Hematopoietic multipotent progenitor cell treated with erythropoietin and hydrocortisone succinate and interleukin-3 and kit ligand, for 8 days (in vitro differentiated cells): ENCODE measurements at places on chromosomes 12 and 14.

GRCh38 chr14:91232052-91232451 is 12.5 kb downstream of the GPR68 start:
- DNase-seq, result no peak

- DNase-seq, result no peak
Measured at GRCh38 chr14:37213016-37213415, 15.3 kb downstream of the MIPOL1 start.

- no peak for DNase-seq
Measured at GRCh38 chr12:130619385-130620001, 96.6 kb downstream of the RIMBP2 start.

DNA sequence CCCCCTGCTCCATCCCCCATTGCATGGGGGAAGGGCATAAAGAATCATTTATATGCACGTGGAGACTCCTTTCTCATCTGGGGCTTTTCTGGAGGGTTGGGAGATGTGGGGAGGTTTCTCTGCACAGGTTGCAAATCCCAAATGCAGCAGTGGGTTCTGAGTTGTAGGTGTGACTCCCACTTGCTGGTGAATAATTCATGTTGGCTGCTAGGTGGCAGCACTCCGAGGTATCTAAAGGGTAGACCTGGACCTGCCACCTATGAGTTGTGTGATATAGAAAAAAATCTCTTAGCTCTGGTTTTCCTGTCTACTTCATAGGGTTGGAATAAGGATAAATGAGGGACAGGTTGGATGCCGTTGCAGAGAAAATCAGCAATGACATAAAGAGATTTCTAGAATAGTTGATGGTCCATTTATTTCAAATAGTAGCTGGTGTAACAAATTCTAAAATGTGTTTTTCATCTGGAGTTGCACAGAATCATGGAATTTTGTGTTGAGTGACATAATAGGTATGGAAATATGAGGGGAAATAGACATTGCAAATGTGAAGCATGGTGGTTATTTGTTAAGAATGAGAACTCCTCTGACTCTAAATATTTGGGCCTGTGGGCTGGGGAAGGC is 4.6 kb downstream of the MARCHF9 start:
- DNase-seq, result peak; percentile 60

DNA sequence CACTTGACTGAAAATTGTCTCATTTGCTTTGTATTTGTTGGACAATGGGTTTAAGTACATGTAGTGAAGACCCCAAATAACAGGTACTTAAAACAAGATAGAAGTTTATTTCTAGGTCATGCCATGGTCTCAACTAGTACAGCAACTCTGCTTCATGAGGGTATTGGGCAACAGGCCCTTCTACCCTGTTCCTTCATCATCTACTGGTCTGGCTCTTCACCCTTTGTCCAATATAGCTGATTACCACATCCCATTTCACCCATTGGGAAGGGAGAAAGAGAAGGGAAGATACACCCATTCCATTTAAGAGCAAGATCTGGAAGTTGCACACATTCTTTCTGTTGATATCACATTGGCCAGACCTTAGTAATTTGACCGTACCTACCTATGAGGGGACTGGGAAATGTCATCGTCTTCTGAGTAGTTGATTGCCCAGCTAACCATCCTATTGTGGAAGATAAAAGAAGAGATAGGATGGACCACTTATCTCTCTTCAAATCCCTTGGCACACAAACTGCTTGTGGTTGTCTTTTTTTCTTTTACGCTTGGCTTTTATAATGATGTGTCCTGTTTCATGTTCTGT is 104.6 kb downstream of the DIP2B start:
- no peak for DNase-seq

DNA sequence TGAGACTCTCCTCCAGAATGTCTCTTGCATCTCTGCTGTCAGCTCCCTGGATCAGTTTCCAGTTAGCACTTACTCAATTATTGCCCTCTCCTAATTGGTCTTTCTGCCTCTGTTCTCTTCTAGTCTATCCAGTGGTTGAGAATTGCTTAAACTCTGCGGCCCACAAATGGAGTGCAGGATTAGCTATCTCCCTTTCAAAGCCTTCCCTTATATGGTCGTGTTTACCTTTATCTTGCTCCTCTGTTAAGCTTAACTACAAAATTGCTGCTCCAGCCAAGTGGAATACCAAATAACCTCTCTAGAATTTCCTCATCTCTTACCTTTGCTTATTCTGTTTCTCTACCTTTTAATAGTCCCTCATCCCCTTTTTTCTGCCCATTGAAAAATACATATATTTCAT is 132.7 kb downstream of the NRXN3 start:
- DNase-seq, result no peak

DNA sequence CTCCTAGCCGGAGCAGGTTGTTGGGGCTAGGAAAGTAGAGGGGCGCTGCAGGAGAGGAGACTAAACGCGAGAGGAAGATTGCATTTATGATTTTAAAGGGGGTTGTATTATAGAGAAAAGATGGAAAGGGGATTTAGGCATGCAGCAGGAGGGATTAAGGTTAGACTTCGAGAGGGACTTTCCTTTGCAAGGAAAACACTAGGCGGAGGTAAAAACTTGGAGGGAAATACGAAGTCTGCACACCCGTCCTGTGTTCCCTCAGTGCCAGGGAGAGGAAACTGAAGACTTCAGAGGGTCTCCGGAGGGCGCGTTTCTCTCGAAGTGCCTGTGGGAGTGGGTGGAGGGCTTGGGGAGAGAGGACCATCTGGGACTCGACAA is 420 bp upstream of the PPP1R1A start:
- no peak for DNase-seq

- DNase-seq, result no peak
Measured at GRCh38 chr12:65725376-65725775, 98.9 kb upstream of the HMGA2 start.

DNA sequence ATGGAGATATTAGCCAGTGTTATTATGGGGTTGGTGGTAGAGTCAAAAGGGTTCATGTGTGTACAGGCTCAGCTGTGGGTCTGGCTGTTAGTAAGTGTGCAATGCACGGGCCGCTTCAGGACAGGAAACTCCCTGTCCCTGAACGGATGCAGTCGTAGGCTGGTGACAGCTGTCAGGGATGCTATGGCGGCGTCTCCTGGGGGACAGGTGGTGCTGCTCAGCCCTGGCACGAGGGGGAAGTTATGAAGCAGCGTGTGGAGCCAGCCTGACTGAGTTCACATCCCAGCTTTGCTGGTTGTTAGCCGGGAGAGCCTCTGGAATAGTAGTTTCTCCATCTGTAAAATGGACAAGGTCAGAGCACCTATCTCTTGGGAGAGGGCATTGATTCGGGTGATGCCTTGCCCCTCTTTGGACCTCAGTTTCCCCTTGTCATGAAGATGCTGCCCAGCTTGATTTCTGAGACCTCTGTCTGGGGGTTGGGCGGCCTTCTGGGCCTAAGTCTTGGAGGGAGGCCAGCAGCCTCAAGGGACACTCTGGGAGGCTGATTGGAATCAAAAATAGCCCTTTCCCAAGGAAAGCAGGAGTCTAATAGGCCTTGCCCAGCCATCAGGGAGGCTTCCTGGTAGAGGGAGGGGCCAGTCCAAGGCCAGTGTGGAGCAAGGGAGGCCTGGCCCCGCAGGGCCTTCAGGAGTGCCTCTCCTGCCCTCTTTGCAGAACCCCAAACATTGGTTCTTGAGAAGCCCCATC is 7.1 kb downstream of the ASB2 start:
- no peak for DNase-seq

DNA sequence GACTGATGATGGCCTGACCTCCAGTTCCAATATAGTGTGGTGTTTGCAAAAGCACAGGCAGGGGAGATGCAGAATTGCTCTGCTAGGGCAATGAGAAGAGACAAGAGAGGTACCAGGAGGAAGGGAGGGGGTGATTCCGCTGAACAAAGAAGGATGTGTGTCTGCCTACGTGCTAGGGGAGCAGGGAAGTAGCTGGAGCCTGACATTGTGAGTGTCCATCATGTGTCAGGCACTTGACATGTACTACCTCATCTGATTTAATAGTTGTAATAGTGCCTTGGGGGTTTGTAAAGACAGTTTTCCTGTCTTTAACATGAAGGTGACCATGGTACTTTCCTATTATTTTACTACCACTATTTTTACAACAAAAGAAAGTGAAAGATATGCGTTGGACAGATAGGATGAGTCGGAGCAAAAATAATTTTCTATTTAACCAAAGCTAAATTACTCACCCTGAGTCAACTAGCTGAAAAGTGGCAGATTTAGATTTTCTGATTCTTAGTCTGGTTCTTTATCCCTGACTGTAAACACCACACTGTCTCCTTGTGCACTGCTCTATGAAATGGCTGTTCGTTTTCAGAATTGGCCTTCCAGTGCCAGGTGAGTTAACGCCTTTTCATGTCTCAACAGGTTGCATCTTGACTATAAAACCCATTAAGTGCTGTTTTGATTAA is 33.7 kb upstream of the TEAD4 start:
- DNase-seq, result no peak

GRCh38 chr12:112126000-112126438 is 659 bp downstream of the TRAFD1 start:
- no peak for DNase-seq

DNA sequence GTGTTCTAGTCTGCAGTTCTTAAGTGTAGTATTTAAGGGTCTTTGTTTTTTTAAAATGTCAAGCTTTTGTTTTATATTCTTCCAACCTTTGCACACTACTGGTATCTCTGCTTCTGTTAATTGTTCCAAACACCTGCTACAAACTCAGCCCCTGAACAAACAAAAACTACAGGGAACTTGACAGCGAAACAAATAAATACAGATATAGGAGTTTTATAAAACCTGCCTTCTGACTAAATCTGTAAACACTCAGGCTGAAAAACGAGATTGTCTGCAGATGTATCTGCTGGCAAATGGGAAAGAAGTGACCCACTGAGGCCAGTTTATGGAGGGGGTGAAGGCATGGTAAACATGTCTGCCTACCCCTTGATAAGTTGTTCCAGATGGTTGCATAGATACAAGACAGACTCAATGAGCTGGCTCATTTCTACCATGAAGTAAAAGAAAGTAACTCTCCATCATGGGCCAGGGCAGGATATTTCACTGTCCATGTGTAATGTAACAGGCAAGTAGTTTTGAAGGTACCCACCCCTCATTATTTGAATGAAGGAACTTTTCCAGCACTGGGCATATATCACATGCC is 75.6 kb downstream of the LMO3 start:
- DNase-seq, result no peak

DNA sequence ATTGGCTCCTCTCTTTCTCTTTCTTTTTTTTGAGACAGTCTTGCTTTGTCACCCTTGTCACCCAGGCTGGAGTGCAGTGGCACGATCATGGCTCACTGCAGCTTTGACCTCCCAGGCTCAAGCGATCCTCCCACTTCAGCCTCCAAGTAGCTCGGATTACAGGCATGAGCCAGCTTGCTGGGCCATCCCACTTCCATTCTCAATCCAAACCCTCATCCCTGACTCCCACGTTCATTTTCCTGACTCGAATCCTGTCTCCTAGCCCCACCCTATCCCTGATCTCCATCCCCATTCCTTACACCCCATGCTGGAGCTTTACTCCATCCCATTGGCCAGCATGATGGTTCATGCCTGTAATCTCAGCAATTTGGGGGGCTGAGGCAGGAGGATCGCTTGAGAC is 7.8 kb downstream of the SPRYD4 start:
- no peak for DNase-seq

DNA sequence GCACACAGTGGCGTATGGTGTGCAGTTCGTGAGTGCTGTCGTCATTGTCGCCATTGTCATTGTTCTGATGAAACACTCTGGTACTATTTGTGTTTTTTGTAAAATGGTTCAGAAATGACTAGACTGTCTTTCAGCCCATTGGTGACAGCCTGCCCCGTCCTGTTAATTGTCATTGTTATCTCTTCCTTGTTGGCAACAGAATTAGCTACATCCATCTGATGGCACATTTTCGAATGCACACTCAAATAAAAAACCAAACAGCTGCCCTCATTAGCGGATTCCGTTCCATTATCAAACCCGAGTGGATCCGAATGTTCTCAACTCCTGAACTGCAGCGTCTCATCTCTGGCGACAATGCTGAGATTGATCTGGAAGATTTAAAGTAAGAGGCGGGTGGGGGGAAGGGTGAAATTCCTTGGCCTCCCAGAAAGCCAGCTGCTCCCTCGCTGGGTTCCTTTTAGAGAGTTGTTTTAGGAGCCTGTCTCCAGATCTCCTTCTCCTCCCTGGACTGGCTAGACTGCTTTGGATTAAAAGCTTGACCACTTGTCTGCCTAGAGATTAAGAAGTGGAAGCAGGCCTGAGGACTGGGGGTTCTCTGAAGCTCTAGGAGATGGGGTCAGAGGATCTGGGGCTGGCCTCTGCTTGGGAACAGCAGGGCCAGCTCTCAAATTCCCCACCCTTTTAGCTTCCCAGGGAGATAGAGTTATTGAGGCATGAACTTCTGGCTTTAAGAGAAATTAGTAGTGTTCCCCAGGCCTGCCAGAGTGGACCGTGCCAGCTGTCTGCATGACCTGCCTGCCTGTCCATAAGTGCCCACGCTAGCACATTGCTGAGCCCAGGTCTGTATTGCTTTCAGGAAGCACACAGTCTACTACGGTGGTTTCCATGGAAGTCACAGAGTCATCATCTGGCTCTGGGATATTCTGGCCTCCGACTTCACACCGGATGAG is 43.3 kb downstream of the MMAB start:
- no peak for DNase-seq

DNA sequence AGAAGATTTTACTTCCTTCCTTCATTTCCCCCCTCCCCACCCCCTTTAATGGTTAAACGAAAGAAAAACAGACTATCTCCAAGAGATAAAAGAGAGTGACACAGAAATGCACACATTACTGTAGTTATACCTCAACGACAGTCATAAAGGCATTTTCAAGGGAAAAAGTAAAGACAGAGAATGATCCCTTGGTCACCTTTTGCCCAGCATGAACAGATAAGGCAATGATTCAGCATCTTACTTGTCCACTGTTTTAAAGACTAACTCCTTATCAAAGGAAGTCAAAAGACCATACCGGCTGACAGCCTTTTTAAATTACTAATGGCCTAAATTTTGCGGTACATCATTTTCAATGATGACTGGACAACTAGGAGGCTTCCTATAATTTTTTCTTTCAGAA is 326.6 kb downstream of the PAWR start:
- no peak for DNase-seq

GRCh38 chr12:58640314-58640713 is 280.0 kb downstream of the LRIG3 start:
- no peak for DNase-seq

GRCh38 chr14:32258336-32258993 is 55.4 kb upstream of the RNU6-8 start:
- DNase-seq, result no peak

DNA sequence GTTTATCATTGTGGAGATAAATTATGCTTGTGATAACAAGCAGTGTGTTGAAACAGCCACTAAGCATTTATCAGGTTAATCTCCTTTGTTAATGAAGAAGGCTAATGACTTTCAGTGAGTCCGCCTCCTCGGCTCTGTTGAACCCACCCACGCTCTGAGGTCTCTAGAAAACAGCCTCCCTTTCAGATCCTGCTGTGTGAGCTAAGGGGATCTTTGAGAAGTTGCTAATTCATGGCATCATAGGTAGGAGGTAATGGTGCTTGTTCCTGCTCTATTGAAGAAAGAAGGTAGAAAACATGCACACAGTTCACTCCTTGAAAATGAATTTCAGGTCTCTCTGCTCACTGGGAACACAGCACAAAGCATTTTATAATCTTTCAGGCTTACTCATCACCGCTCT is 483.9 kb downstream of the AACS start:
- no peak for DNase-seq

GRCh38 chr14:89374908-89375307 is 42.1 kb downstream of the FOXN3 start:
- no peak for DNase-seq

- no peak for DNase-seq
Measured at GRCh38 chr12:94704452-94705306, 54.3 kb upstream of the TMCC3 start.
